ENCODE measurements at places on chromosomes 6 and 20.

GRCh38 chr6:43723737-43724295 is 36.2 kb upstream of the MRPS18A start:
- DNase-seq, result peak; percentile 40

GRCh38 chr6:80508885-80509630 is 402.6 kb downstream of the BCKDHB start:
- DNase-seq, result no peak

DNA sequence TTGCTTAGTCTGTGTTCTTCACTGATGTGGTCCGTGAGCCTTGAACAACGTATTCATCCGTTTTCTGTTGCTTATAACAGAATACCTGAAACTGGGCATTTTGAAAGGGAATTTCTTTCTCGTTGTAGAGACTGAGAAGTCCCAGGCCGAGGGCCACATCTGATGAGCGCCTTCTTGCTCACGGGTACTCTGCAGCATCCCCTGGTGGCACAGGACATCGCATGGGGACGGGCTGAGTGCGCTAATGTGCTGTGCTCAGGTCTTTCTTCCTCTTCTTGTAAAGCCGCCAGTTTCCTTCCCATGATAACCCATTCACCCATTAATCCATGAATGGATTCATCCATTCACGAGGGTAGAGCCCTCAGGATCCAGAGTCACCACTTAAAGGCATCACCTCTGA is 161.0 kb downstream of the NFATC2 start:
- DNase-seq, result no peak

GRCh38 chr20:64044484-64045247 is 4.8 kb downstream of the SOX18 start:
- DNase-seq, result no peak

GRCh38 chr6:40328386-40328985 is 258.7 kb downstream of the LRFN2 start:
- peak; percentile 12 for DNase-seq

DNA sequence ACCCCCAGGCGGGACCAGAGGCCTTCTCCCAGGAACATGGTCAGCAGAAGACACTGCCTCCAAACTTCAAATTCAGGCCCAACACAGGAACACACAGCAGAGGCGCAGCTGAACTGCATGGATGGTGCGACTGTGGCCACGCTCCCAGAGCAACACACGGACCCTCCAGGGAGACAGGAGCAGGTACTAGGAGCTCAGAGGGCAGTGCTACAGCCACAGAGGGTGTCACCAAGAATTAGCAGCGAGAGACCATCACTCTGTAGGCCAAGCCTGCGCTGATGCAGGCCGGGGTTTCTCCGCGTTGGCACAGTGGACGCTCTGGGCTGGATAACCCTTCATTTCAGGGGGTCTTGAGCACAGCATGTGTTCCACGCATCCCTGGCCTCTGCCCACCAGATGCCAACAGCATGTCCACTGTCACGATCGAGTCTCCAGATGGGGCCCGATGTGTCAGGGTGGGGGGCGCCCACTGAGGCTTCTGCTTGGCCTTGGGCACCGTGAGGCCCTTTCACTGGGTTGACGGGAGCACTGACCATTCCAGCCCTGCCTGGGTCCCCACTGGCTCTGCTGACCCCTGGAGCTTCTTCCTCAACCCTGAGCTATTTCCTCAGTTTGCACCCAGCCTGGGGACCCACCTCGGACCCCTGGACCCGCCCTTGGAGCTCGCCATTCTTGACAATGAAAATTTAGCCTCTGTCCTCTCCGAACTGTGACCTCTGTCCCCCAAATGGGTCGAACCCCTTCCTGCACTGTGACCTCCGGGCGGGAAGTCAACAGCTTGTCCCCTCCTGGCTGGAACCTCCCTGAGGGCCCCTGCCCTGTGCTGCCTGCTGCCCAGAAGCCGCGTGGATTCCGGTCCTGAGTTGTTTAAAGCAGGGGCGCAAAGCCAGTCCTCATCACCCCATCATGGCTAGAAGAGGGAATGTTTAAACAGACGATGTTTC is 239.4 kb downstream of the DLL1 start:
- no peak for DNase-seq

DNA sequence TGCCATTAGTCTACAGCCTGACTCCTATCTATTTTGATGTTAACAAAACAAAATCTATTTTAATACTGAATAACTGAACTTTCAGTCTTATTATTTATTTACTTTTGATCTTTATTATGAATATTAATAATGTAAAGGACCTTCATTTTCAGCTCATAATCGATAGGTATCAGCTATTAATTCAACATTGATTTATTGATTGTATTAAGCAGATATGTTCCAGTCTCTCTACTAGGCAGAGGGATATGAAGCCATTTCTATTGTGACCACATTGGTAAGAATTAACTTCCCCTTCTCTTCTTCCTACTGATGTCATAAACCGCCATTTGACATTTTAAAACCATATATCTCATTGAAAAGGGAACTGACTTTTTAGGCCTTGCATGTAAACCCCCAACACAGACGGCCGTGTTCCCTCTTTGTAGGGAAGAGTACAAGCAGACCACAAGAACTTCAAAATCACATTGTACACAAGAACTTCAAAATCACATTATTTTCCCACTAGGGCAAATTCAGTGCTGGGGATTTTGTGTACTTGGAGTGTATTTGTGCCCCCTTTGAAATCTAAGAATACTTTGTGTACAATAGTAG is 69.5 kb upstream of the FABP7 start:
- DNase-seq, result no peak

DNA sequence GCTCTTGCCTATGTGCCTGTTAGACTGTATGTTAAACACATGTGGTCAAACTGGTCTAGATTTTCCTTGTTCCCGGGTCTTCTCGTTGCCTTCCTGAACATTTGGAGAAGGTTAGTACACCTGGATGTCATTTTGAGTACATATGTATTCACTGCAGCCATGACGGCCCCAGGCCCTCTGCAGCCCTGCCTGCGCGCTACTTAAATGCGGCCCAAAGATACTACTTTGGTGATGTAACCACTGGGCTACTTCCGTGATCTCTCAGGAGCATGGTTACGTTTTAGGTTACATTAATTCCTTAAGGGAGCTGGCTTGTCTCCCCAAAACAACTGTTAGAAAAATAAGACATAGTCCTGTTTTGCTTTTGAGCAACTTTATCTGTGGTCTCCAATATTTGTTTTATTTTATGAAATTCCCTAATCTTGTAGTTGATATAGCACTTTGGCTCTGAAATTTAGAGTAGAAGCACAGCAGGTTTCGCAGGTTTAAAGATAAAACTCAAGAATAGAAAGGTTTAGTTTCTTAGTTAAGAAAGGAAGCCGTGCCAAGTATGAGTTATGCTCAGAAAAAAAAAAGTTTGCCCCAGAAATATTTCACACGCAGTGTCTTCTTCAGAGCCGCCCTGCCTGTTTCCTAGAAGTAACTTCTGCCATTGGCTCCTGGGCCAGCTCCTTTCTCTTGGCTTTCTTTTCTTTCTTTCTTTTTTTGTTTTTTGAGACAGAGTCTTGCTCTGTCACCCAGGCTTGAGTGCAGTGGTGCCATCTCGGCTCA is 38.1 kb downstream of the TIAM2 start:
- no peak for DNase-seq

- no peak for DNase-seq
Measured at GRCh38 chr20:35561268-35561667, 19.4 kb downstream of the ERGIC3 start.

GRCh38 chr6:13395272-13396237 is 67.2 kb upstream of the TBC1D7 start:
- no peak for DNase-seq

GRCh38 chr6:76770281-76770680 is 693.0 kb downstream of the HTR1B start:
- no peak for DNase-seq

GRCh38 chr6:15342114-15342513 is 96.2 kb downstream of the JARID2 start:
- DNase-seq, result no peak

- no peak for DNase-seq
Measured at GRCh38 chr20:19932170-19932667, 84.9 kb upstream of the NAA20 start.

DNA sequence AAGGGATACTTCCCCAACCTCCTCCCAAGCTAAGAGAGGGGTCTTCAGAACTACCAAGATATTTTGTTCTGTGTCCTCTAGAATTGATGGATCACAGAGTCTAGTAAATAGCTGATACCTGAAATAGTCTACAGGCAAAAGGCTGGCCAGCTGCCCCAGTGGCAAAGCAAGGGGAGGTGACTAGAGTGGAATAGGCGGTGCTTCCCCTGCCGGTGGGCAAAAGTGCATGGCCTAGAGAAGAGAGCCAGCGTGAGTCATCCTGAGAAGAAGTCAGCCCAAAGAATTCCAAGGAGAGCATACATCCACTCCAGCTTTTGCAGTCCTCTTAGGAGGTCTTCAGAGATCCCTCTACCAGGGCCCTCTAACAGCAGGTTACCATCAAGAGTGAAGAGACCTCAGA is 14.7 kb downstream of the DPPA5 start:
- no peak for DNase-seq

- no peak for DNase-seq
Measured at GRCh38 chr6:111406200-111406721, 76.8 kb downstream of the REV3L start.

DNA sequence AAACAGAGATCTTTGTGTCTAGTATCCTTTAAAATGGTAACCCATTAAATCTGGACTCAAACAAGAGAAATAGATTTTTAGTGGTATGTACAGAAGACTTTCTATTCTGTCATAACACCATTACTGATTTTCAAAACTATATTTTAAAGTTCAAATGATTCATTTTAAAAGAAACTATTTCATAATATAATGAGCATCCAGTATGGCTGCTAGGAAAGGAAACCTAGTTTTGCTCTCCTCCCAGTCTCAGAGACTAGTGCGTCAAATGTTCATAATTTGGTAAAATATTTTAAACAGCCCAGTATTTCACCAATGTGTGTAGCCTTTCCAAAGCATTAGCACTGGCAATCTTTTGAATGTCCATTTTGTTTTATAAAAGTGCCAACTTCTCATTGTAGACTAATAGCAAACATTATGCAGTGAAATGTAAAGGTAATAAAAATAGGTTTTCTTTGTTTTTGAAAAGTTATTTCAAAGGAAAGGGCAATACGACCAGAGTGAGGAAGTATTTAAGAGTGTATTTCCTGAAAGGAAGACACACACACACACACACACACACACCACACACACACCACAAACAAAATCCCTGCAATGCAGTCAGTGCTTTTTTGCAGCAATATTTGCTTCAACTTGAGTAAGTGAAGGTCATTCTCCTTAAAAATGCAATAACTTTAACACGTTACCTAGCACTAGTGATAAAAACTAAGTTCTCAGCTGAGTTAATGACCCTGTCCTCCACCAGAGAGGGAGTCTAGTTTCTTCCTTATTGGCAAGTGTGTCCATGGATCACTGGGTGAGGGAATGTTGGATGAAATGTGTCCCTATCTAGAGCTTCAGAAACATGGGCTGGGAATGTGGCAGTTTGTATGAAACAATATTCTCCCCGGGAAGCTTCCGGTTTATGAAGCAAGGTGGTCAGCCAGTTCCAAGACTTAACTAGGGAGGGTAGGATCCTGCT is 4.6 kb downstream of the PPP1R3G start:
- no peak for DNase-seq

DNA sequence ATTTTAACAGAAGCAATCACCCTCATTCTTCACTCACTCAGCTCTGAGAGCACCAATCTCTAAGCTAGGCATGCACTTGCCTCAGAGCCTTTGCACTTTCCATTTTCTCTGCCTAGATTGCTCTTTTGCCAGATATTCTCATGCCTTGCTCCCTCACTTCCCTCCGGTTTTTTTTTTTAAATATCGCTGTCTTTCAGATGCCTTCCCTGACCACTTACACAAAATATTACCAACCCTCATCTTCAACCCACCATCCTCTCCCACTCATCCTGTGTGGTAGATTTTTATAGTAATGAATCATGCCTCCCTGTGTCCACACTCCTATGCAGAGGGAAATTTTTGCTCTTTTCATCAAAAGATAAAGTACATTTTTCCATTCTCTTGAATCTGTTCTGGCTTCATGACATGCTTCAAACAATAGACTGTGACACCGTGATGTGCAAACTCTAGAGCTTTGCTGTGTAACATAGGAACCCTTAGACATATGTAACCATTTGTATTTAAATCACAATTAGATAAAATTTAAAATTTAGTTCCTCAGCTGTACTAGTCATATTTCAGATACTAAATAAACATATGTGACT is 437.1 kb downstream of the UTRN start:
- no peak for DNase-seq

DNA sequence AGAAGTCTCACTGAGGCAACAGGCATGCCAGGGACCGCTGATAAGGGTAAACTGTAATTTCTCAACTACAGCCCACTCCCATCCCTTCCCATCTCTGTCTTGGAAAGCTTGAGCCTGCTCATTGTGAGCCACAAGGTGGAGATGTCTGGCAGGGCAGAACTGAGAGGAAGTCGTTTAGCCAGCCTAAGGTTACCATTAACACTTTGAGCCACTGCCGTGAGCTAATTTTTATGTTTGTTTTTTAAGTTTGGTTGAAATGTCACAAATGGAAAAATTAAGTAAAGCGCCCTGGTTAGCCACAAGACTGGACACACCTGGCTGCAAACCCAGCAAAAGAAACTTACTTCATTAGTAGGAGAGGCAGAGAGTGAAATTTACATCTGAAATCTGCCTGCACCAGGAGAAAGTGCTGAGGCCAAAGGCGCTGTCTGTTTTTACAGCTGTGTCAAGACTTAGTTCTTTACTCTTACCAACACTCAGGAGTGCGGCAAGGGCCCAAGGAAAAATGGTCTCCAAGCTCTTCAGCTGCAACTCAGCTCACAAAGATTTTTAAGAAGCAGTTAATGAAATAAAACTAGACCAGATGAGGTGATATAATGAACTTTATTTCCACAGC is 50.0 kb upstream of the FAM83C start:
- no peak for DNase-seq

DNA sequence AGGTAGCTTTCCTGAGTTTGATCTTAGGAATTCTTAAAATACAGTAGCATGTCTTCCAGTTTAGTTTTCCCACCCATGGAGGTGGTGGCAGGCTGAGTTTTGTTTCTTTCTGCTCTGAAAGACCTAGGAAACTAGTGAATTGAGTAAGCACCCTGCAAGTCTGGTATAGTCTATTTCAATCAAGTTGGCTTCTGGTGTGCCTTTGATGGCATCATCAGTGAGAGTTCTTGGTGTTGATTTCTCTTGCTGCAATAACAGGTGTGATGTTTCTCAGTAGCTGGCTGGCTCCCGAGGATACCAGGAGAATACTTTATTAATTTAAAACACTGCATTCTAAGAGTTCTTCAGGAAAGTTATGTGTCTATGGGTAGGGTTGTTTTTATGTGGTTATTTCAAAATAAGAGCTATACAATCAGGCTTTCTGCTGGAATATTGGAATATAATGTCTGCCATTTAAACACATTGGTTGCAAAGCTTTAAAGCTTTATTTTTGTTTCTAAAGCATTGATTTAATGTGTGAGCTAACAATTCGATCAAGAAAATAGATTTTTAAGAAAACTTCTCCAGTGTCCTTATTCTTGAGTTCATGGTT is 19.0 kb downstream of the VAPB start:
- DNase-seq, result no peak

DNA sequence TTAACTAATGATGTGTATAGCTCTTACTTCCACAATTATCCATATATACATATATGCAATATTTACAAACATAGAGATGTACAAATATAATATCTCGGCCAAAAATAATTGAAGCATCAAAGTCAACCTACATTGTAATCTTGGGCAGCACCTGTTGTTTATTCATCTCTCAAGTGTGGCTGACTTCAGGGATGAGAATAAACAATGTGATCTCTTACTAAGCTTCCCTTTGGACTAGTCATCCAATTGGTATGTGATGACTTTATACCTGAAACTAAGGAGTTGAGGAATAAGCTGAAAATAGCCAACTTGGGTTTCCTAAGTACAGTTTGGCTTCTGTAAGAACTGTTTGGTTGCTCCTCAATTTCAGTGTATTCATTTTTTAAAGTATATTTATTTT is 256.6 kb downstream of the KHDC1L start:
- DNase-seq, result no peak

Measured in CD8-positive, alpha-beta T cell (primary cell).